ENCODE measurements at places on chromosomes 11 and 22.

DNA sequence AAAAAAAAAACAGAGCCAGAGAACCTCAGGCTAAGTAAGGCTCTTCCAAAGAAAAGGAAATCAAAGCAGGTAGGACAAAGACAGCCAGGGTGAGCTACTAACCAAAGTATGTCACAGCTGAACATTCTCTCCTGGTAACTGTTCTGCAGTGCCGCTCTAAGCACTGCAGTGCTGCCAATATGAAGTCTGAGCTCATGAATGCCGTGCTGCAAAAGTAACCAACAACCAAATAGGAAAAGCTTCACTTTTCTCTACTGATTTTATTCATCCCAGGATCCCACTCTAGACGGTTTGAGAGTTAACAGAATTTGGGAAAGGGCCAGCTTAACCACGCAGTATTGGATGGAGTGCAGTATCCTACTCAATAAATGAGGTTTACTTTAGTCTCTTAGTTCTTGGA lies 3.5 kb downstream of the SIK3 start:
- no peak for DNase-seq

- no peak for DNase-seq
These were observed 95.0 kb upstream of the CD44 start for GRCh38 chr11:35043936-35044335.

DNA sequence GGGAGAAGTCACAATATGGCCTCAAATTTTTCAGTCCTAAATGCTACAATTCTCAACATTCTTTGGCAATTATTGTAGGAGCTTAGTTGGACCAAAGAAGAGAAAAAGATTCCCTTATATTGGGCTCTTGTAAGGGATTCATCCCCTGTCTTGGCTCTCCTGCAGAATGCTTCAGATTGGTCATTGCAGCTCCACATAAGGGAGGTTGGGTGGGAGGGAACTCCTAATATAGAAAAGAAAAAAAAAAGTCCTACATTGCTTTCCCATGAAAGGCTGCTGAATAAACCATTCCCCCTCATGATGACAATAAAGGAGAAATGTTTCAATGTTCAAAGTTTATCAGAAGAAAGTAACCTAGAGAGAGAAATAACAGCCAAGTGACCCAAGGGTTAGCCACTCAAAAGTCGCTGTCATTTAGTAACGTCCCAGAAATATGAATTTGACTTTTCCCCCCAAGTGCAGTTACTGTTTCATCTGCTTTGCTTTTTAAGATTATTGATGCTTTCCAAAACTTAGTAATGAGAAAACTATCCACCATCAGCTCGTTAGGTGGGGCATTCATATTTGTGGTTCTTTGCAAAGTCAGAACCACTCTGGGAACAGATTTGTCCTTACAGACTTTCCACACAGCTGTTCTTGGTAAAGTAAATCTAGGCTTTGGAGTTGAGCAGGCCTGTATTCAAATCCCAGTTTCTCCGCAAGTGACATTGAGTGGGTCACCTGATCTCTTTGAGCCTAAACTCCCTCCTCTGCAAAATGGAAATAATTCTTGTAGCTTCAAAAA lies 5.0 kb upstream of the SLC1A2 start:
- DNase-seq = no peak

DNA sequence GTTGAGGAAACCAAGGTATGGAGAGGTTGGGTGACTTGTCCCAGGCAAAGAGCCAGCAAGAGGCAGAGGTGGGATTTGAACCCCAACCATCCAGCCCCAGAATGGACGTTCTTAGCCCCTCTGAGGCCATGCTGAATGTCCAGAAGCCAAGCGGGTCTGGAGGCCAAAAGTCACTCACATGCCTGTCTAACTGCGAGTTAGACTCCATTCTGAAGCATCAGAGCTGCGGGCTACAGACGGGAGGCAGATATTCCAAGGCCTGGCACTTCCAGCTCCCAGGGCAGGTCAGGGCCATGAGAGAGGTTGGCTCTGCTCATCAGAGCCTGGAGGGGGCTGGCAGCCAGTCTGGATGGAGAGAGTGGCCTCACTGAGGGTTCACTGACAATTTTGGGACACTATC lies 616.5 kb downstream of the BRD1 start:
- no peak for DNase-seq

DNA sequence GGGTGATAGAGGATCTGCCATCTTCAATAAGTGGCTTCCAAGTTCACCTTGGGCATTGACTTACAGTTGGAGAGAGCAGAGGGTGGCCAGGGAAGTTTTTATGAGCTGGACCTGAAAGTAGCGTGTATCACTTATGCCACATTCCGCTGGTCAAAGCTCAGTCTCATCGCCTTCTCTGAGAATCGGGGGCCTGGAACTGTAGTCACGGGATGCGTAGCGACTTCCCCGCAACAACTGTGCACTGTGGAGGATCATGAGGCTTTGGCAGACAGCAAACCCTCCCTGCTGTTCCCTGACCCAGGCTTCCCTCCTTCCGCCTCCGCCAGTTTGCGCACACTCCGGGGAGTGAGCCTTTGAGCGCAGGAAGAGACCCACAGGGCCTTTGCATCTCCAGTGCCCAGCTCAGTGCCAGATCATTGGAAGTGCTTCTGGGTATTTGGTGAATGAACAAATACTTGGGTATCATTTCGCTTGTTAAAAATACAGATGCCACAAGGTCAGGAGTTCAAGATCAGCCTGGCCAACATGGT lies 95.5 kb downstream of the CEP164 start:
- DNase-seq = no peak

- no peak for DNase-seq
These were observed 358.7 kb upstream of the NARS2 start for GRCh38 chr11:78933350-78933749.

DNA sequence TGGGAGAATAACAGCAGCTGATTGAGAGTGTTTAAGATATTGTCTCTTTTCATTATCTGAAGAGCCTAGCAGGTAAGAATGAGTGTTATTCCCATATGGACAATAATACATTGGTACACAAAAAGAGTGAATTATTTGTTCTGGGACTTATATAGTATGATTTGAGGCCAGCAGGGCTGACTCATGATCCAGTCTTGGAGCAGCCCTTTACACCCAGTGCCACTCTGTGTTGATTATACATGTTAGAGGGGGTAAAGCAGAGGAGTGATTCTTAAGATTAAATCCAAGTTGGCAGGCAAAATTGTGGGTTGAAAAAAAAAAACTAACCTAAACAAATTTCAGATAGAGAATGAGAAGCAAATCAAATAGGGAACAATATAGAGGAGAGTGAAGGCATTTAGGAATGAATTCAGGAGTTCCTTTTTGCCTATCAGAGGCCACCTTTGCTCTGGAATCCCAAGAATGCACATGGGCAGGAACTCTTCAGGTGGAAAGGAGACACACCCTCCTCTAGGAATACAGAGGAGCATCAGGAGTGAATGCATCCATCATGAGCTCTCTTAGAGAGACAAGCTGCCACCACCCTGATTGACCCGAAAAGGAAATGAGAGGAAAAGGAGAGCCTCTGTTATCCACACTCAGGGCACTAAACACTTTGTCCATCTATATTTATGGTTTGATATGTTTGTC lies 19.2 kb upstream of the MRGPRX1 start:
- no peak for DNase-seq

DNA sequence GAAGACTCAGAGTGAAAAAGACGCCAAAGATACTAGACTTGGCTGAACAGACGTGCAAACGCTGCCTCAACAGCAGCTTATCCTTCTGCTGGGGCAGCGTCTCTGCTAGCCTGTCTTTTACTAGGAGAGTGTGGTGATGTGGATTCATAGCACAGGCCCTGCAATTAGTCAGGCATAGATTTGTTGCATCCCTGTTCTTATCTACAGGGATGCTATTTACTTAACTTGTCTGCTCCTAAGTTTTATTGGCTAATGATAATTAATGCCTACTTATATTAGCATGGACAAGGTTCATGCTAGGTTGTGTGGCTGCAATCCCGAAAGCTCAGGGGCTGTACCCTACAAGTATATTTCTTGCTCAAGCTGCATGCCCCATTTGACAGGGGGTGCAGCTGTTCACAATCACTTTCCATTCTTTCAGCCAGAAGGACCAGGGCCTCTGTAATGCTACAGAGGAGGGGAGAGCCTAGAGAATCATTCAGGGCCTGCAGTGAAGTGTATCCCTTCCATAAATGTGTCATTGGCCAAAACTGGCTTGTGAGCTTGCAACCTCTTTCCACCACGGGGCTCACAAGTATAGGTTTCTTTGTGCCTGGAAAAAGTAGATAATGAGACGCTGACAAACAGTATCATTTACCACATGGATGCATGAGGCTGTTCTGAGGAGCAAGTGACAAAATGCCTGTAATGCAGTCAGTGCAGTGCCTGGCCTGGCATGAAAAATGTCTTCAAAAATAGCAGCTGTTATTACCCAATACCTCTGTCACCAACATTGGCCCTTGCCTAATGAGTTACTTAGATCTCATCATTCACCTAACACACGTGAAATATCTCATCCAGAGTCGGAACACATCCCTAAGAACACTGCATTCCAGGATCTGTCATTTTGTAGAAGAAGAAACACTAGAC lies 685.8 kb upstream of the API5 start:
- DNase-seq = no peak

GRCh38 chr22:39500101-39500500 lies 2.0 kb upstream of the MIEF1 start:
- no peak for DNase-seq

GRCh38 chr11:14619603-14620531 lies 23.7 kb upstream of the PDE3B start:
- DNase-seq = no peak

GRCh38 chr11:117062498-117062897 lies 35.7 kb downstream of the SIK3 start:
- no peak for DNase-seq

DNA sequence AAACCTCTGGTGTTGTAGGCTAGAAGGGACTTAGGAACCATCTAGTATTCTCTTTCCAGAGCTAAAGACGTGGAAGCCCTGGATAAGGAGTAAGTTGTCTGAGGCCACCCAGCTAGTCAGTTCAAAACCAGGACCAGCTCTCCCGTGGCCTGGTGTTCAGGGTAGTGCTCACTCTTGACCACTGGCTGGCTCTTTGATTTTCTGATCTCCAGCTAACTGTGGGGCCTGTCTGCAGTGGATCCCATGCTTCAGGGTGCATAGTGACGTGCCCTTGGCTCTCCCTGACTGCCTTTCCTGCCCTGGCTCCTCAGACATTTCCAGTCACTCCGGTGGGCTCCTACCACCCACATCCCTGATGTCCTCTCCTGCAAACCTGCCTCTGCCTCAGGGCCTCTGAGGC lies 1.3 kb downstream of the CLMP start:
- DNase-seq = no peak

DNA sequence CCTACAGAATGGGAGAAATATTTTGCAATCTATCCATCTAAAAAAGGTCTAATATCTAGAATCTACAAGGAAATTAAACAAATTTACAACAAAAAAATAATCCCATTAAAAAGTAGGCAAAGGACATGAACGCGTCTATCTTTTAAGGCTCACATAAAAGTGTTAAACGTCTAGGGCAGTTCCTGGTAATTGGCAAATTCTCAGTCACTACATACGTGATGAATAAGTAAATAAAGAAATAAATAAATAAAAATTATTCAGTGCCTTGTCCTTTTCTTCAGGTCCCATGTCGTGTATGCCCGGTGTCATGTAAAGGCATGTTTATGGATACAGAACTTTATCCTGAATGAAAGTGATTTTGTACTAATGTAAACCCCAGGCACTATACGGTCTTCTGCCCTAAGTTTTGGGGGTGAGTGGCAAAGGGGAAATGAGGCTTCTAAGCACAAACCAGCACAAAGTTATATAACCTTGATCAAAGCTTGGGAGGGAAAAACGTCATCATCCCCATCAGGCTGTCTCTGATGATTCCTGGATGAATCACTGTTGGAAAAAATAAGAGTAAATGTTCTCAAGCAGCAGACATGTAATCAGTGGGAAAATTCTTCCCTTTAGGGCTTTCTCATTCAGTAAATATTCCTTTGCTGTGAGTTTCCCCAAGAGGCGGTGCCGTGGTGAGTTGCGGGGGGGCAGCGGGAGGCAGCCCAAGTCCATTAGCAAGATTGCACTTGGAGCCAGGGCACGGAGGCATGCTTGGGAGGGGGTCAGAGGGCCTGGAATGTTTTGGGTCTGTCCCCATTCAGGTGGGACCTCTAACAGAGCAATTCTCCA lies 30.4 kb upstream of the MICAL2 start:
- DNase-seq = no peak

DNA sequence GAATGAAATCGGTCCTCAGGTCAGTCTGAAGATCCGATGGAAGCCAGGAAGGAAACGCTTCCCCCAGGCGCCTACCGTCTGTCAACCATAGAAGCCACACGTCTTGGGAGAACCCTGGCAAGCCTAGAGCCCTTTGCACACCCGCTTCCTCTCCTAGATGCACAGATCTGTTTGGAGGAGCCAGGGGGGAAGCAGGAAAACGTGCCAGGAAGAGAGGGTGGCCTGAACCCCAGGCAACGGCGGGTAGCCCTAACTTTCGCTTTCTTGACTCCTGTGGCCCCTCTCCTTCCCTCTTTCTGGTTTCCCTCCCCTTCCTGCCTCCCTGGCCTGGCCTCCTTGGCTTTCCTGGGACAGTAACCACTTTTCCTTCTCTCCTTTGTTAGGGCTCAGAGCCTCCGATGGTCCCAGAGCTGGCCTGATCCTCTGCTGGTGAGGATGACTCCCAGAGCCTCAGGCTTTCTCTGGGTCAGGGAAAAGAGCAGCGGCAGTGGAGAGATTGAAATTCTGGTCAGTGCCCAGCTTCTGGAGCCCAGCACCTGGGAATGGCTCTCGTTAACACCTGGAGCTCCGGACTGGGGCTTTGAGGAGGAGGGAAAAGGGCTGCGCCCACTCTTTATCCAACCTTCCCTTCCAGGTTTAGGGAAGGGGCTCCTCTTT lies 2.1 kb downstream of the FXYD6 start:
- no peak for DNase-seq

- DNase-seq = no peak
These were observed 85.9 kb upstream of the GRK3 start for GRCh38 chr22:25478528-25478927.

GRCh38 chr11:114064216-114064615 lies 4.7 kb downstream of the ZBTB16 start:
- DNase-seq = no peak

- DNase-seq = no peak
These were observed 390.6 kb upstream of the B3GAT1 start for GRCh38 chr11:134802598-134802997.

- DNase-seq = no peak
These were observed 331.2 kb downstream of the TMEM135 start for GRCh38 chr11:87368858-87369480.

DNA sequence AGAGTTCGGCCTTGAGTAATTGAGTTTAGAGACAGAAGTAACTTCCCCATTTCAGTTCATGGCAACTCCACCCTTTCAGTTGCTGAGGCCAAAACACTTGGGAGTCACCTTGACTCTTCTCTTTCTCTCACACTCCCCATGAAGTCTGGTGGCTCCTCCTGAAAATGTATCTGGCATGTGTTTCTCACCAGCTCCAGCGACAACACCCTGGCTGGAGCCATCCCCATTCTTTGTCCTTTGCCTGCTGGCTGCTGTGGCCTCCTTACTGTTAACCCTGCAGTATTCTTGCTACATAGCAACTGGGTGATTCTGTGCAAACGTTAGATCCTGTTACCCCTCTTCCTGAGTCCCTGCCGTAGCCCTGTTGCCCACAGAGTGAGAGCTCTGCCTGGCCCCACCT lies 23.8 kb downstream of the SLC6A5 start:
- no peak for DNase-seq
